Pancreas (tissue), 10 donors: ENCODE measurements at places on chromosomes 6 and 20.

DNA sequence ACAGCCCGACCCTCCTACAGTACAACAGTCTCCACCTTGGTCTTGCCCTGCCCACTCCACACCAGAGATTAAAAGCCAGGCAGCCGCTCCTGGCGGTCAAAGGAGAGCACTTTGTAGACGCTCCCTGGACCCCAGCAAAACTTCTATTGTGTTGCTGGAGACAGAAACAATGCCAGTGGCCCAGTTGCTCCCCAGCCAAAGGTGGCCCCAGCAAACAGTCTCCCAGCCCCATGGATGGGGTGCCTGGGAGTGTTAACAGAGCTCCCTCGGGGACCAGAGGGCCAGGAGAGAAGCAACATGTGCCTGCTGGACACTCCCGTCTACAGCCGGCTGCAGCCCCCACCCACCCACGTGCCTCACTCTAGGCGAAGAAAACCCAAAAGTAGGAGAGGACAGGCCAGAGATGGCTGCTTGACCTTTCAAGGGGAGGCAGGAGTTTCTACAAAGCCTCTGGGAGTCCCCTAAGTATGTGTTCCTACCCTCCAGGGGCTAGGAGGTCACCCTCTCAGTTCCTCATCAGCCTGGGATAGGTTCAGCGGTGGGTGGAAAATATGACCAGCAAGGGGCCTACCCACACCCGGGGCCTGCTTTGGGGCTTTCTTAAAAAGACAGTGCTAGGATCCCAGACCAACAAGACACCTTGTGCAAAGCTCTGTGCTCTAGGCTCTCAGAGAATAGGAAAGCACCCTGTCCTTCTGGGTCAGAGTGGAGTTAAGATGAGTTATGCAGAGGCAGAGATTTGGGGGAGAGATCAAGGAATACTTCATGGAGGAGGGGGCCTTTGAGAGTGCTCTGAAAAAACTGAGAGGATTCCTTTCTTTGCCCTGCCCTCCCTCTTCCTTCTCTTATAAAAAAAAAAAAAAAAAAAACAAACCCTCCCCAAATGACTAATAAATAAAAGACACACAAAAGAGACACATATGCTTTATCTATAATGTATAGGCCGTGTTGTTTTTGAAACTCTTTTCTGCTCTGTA is 19.0 kb upstream of the PREX1 start:
- DNase-seq, result no peak

GRCh38 chr20:14902432-14903089 is 565.1 kb upstream of the FLRT3 start:
- no peak for DNase-seq

GRCh38 chr6:149751239-149751638 is 1.7 kb downstream of the PCMT1 start:
- DNase-seq, result no peak

DNA sequence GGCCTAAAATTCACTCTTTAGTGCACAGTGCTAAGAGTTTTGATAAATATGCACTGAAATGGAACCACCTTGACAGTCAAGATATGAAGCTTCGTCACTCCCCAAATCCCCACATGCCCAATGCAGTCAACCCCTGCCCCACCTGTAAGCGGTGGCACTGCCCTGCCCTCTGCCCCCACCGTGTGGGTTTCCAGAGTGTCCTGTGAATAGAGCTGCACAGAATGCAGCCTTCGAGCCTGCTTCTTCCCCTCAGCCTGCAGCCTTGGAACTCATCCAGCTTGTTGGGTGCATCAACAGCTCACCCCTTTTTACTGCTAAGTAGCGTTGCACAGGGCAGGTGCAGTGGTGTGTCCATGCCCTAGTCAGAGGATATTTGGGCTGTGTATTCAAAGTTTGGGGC is 216.3 kb downstream of the SYNDIG1 start:
- DNase-seq, result no peak

- DNase-seq, result no peak
Observed at GRCh38 chr6:20024316-20024673, 187.1 kb downstream of the ID4 start.

DNA sequence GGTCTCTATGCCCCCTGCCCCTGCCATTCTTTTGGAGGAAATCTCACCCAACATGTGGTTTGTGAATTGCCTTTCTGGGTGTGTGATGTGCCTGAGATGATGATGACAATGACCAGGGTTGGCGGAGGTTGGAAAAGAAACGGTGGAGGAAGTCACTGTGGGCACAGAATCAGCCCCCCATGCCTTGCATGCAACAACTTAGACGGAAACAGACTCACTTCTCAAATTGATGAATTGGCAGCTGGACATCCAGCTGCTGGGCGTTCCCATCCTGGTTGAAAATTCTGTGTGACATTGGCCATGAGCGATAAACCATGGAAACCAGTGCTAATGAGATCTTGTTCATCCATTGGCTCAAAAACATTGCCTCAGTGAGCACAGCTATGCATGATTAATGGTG is 95.8 kb upstream of the LY86 start:
- no peak for DNase-seq

DNA sequence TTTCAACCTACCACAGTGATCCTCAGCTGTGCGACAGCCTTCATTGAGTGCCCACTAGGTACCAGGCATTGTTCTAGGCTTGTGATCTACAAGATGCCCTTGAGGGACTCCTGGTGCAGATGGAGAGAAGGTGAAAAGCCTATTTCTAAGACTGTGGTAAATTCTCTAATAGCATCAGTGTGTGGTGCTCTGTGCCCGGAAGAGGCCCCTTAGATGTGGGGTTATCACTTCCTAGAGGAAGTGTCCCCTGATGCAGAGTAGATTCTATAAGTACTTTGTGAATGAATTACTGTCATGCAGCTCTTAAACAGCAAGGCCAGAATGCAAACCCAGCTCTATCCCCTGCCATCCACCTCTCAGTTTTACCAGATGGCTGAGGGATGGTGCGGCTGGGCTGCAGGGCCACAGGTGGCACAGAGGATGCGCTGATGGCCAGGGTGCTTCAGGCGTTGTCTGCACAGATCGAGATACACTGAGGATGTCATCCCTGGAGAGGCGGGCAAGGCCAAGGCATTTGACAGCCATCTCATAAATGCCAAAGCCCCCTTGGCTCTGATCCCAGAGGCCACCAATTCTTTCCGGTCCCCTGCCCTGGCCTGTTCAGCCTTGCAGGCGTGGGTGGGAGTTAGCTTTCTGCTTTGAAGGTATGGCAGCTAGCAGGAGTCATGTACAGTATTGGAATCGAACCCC is 96.7 kb downstream of the TOX2 start:
- DNase-seq, result no peak

DNA sequence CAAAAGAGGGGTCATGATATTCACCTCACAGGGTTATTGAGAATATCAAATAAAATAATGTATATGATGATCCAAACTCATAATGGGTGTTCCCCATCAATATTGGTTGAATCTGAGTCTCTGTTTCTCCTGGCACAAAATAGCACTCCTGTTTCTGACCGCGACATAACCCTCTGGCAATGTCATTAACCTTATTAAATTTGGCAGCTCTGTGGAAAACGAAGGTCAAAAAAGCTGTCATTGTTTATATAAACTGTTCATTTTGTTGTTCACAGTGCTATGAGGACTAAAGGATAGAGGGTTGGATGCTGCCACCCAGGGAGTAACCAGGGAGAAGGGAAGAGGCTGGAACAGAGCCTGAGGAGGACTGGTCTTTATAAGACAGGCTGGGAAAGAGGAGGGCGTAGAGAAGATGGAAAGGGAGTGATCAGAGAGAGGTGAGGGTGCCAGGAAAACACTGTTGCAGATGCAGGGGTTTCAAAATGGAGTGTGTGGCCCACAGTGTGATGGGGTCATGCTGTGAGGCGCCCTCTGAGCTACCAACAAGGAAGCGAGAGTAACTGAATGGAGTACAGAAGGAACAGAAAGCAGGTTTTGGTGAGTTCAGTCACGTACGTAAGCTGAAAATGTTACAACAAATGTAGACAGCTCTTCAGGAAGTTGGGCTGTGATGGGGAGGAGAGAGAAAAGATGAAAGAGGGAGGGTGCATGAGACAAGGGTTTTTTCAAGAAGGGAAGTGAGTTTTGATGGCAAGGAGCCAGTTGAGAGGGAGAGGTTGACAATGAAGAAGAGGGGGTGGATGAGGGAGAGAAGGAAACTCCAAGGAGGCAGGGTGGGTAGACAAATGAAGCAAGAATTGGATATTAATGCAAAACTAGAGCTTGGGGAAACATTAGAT is 251.6 kb upstream of the TAB2 start:
- DNase-seq, result no peak

- no peak for DNase-seq
Observed at GRCh38 chr6:81929828-81930227, 177.3 kb upstream of the TENT5A start.

- DNase-seq, result no peak
Observed at GRCh38 chr6:89818977-89819335, 638 bp downstream of the MDN1 start.

- no peak for DNase-seq
Observed at GRCh38 chr6:46254946-46255345, 84.2 kb upstream of the ENPP5 start.

DNA sequence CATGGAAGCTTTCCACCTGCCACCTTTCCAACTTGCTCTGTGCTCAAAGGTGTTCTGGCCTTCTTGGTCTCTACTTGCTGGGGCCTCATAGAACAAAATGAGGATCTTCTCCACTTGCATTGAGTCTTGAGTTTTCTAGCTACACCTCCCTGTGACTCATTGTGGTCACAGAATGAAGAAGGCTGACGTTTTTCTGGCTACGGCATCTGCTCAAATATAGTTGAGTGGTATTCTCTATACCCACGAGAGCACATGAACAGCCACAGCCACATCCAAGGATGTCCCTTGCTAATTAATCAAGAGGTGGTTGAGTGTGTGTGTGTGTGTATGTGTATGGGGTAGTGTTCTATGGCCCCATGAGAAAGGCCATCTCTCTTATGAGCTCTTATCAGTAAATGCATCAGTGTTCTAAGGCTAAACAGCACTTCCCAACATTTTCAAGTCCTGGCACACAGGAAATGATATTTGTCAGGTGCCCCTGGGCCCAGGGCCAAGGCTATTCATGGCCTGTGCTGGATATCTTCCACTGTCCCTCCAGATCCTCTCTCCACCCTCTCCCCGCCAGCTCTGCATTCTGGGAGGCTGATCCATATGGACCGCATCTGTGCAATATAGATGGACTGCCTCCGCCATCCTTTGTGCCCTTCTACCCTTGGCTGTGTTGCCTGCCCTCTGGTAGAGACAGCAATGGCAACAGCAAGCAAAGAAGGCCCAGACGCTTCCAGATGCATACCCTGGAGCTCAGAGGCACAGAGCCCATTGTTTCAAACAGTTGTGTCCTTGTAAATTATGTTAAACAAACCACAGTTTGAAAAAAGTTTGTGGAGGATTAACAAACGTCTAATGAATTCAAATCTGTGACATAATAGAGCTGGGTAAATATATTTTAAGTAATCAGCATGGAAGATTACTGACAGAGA is 150.2 kb downstream of the LRFN2 start:
- no peak for DNase-seq

GRCh38 chr6:153644000-153644399 is 395.0 kb upstream of the OPRM1 start:
- DNase-seq, result no peak

DNA sequence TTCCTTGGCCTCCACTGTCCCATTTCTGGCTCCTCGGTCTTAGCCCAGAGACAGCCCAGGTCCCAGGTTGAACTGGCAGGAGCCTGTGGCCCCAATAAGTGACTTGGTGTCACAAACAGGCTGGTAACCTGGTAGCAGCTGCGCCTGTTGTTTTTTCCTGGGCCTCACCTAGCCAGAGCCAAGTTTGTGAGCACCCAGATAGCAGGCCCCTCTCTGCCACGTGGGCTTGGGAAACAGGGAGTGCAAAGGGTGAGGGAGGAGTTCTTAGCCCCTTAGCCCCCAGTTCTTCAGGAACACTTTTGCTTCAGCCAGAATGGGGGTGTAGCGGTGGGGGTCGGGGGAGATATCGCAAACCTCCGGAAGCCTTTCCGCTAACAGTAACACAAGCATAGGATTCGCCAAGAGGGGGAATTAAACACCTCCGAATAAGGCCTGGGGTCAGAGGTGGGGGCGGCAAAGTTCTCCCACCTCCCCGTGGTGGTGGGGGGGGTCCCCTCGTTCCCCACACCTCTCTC is 760 bp downstream of the C6orf132 start:
- no peak for DNase-seq

GRCh38 chr6:133891149-133891926 is 2.4 kb downstream of the TCF21 start:
- no peak for DNase-seq

GRCh38 chr6:114364301-114364700 is 21.5 kb upstream of the HS3ST5 start:
- DNase-seq, result no peak

DNA sequence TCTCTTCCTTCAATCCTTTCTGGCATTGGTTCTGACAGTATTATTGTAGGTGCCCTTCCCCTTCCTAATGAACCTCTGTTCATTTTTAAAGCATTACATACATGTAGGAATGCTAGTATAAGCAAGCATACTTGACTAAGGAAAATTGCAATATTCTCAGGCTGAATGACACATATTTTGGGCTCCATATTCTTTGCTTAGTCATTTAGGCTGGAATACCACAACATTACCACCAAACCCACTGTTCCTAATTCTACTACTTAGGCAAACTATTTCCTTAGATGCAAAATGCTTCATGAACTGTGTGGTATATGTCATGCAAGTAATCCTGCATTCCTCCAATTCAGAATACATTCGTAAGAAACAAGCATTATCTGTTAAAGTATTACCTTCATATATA is 113.9 kb downstream of the PRDM1 start:
- no peak for DNase-seq

- no peak for DNase-seq
Observed at GRCh38 chr6:129134535-129134934, 251.6 kb downstream of the LAMA2 start.

- DNase-seq, result no peak
Observed at GRCh38 chr6:44735630-44735963, 348.1 kb downstream of the CDC5L start.

GRCh38 chr6:44012078-44012493 is 115.2 kb downstream of the MRPL14 start:
- no peak for DNase-seq

DNA sequence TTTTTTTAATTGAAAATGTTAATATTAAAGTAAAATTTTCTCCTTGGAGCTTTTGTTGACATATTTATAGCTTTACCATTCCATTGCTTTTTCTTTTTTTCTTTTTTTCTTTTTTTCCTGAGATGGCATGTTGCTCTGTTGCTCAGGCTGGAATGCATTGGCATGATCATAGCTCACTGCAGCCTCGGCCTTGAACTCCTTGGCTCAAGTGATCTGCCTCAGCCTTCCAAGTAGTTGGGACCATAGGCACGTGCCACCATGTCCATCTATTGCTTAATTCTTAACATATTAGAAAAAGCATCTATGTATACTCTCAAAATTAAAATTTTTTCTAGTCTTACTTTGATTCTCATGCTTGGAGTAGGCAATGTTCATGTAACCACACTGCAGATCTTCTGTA is 43.0 kb downstream of the RALGAPB start:
- DNase-seq, result no peak

GRCh38 chr6:76342611-76343160 is 270.2 kb upstream of the IMPG1 start:
- DNase-seq, result no peak

GRCh38 chr6:166942393-166943168 is 13.8 kb downstream of the RNASET2 start:
- no peak for DNase-seq

DNA sequence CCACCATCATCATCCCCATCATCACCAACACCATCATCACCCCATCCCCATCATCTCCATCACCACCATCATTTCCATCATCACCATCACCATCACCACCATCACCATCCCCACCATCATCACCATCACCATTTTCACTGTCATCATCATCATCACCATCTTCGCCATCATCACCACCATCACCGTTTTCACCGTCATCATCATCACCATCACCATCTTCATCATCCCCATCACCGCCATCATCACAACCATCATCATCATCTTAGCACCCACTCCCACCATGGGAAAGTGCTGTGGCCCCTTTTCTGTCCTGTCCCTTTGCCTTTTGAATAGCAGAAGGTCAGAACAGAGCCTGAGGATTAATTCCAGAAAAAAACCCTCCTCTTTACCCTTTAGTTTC is 28.5 kb upstream of the GATA5 start:
- DNase-seq, result no peak
